Lower leg skin (tissue), 4 donors: ENCODE measurements at places on chromosomes 12 and 14.

DNA sequence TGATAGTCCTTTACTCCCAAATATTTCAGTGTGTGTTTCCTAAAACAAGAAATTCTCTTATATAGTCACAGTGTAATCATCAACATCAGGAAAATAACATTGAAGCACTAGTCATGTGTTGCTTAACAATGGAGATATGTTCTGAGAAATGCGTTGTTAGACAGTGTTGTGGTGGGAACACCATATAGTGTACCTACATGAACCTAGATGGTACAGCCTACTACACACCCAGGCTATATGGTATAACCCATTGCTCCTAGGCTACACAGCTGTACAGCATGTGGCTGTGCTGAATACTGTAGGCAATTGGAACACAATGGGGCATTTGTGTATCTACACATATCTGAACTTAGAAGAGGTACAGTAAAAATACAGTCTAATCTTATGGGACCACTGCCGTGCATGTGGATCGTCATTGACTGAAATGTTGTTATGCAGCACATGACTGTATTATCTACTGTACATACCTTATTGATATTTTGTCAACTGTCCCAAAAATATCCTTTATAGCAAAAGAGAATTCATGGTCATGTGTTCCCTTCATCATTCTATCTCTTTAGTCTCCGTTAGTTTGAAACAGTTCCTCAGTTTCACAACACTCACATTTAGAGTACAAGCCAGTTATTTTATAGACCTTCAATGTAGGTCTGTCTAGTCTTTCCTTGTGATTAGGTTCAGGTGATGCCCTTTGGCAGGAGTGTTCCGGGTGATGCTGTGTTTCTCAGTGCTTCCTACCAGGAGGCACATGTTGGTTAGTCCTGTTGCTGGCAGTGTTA, 109.7 kb downstream of the SLC25A47 start:
- DNase-seq, result no peak

- DNase-seq, result no peak
These were observed 11.5 kb upstream of the CABP1 start for GRCh38 chr12:120628919-120629318.

- no peak for DNase-seq
These were observed 68.5 kb upstream of the FUT8 start for GRCh38 chr14:65344011-65344410.

DNA sequence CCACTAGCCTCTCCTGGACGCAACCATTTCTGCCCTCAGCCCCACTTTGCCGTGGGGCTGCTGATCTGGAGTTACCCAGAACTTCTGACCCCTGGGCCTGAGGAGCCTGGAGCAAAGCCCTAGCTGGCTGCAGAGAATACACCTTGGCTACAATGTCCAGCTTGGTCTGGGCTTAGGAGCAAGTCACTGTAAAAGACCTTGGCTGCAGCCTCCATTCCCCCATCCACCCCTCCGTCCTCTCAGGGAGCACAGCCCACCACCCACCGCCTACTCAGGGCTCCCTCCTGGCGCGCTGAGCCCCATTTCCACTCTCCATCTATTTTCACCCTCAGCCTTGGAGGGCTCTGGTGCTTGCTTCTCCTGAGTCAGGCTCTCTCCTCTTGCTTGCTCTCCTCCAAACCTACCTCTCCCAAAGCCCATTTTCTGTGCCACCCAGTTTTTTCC, 42.9 kb downstream of the ERH start:
- peak; percentile 57 for DNase-seq

DNA sequence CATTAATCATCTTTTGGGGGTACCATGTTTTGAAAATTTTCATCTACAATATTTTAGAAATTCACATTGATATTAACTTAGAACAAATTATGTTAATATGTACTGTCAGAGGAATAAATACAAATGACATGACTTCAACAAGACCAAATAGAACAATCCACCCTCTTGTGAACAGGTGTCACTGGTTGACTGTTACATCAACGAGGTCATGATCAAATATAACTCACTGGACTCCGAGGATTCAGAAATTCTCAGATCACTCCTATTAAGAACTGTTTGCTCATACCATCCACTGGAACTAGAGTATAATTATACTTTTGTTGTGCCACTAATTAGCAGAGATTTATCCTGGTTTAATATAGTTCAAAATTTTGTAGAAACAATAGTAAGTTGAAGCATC, 318.8 kb downstream of the PRKD1 start:
- DNase-seq, result no peak

- DNase-seq, result no peak
These were observed 12.3 kb downstream of the APOLD1 start for GRCh38 chr12:12797794-12798152.

DNA sequence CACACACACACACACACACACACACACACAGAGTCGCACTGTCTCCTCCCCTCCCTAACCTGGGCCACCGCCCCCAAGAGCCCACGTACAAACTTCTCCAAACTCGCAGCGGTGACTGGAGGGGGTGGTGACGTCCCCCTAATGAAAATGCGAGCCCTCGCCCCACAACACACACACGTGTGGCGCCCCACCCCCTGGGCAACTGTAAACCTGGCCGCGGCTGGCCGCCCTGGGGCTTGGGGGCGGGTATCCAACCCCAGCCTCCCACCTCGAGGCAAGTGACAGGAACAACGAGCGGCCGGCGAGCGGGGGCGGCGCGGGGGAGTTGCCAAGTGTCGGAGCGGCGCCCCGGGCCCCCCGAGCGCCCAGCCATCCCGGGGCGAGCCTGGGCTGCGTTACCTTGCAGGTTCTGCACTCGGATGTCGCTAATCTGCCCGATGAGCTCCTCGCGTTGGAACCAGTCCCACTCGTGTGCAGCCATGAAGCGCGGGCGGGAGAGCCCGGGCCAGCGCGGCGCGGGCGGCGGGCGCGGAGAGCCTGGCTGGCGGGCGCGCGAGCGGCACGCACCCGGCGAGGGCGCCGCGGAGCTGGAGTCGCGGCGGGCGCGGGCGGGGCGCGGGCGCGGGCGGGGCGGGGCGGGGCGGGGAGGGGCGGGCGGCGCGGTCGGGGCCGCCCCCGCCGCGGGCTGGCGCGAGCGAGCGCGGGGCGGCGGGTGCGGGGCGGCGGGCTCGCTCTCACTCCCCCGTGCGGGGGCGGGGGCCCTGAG, at the start of gene CLMN:
TSS of gene CLMN (minus strand) at position 597 of the 766 bp plus-strand sequence. CDS start at position 481, 116 bp downstream.
- DNase-seq, result no peak

DNA sequence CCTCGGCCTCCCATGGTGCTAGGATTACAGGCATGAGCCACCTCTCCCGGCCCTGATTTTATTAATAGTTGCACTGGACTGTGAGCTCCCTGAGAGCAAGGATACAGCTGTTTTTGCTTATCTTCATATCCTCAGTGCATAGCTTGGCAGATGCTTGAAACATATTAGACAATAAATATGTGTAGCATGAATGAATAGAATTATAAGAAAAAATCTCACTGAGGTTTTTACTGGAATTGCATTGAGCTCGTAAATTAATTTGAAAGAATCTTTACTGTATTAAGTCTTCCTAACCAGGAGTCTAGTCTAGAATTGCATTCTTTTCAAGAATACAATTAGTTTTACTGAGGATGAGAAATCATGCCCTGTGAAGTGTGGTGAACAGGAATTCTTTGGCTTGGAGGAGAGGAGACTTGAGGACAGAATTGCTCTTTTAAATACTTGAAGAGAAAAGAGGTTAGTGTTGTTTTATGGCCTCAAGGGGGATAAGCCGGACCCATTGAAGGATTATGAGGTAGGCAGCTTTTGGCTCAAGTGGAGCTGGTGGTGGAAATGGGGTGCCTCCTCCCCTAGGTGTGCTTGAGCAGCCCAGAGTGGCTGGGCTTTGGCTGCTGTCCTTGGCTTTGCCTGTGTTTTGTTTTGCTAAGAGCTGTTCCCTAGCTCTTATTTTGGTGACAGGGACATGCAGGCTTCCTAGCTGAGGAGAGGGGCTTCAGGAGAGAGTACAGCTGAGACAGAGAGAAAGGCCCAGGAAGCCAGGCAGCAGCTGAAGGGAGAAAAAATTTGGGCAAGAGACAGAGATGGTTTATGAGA, 34.0 kb downstream of the PLEKHD1 start:
- no peak for DNase-seq

DNA sequence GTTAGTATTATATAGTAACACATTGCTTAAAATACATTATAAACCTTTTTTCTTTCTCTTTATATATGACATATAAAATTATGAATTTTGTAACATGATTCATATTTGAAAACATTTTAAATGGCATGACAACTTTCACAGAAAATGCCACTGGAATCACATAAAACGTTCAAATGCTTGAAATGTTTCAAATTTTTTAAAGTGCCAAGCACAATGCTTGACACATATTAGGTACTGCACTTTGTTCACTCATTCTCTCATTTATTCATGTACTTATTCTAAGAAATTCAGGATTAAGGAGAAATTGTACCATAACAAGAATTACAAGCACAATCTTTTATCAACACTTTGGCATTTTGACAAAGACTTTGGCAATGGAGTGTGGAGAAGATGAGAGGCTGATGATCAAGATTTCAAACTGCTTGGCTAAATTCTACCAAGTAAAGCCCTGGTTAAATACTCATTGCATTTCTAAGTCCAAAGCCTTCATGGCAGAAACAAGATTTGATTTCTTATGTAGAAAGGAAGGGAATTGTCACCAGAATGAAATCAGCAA, 232.2 kb downstream of the C12orf50 start:
- no peak for DNase-seq

DNA sequence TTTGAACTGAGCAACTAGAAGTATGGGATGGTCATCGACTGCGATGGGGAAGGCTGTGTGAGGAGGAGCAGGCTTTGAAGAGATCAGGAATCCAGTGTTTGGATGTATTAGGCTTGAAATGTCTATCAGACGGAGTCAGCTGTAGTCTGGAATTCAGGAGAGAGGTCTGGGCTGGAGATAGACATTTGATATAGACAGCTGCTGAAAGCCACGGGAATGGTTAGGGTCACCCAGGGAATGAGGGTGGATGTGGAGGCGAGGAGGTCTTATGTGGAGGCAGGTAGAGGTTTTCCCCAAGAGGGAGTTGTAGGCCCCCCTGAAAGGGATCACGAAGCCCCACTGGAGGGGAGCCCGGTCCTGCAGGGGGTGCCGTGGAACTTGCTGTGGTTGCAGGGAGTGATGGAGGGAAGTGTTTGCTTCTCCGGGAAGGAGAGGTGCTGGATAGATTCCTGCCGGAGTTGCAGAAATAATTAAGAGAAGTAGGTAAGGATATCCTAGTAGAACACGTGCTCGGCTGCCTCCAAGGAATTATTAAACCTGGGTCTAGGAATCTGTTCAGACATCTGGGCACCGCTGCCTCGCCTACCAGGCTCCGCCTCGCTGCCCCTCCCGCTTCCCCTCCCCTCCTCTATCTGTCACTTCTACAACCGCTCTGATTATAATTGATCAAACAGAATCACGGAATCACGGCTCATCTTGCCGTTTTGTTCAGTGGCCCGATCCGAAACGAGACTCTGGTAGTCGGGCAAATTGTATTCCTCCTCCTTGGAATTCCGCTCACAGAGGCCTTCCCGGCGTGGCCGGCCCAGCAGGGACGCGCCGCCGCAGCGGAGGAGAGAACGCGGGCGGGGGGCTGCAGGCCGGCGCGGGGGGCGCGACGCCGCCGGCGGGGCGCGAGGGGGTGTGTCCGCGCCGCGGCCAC, 826 bp upstream of the CACNA1C start:
- no peak for DNase-seq

GRCh38 chr12:101231636-101232035, 21.6 kb upstream of the SLC5A8 start:
- no peak for DNase-seq

DNA sequence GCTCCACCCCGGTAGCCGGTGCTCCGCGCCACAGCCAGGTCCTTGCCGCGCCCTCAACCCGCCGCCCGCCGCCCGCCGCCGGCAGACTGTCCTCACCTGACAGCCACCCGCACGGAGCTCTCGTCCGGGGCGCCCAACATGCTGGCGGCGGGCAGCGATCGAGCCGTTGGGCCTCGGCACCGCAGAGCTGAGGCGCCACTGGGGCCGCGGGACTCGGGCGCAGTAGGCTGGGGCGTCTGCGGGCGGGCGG, 164 bp downstream of the KIF21A start:
- no peak for DNase-seq

DNA sequence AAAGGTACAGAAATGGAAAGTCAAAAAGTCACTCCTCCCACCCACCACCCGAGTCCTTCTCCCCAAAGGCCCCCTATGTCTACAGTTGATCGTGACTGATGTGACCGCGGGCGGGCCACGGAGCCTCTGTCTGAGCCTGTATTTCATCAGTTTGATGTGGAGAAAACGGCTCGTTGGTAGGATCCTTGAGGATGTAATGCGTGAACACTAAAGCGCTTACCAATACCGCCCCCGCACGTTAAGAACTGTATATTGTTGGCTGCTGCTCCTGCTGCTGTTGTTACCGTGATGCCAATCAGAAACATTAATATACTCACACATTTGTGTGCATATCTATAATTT, 24.6 kb upstream of the UBC start:
- peak; percentile 79 for DNase-seq

- no peak for DNase-seq
These were observed 663.4 kb upstream of the MIS18BP1 start for GRCh38 chr14:45916340-45916953.

GRCh38 chr12:49059045-49059298, 1.6 kb downstream of the KMT2D start:
- DNase-seq, result no peak

GRCh38 chr12:68675101-68675842, 11.5 kb upstream of the NUP107 start:
- no peak for DNase-seq

DNA sequence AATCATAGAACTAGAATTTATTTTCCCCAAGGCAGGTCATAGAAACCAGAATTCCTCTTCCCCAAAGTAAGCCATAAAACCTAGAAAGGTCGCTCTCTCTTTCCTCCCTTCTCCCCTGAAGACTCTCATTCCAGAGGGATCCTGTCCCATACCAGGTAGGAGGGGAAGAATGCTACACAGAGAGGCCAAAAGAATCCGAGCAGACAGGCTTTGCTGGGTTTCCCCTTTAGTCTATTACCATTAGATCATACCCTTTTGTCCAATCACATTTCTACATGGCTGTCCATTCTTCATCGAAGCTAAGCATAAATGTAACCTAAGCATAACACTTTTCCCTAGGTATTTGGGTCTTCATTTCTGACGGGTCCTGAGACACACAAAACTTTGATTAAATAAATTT, 204.5 kb downstream of the SPTSSA start:
- no peak for DNase-seq

GRCh38 chr12:52805739-52806138, 8.2 kb downstream of the KRT4 start:
- no peak for DNase-seq

- no peak for DNase-seq
These were observed 93.9 kb downstream of the FGD4 start for GRCh38 chr12:32493282-32493681.

DNA sequence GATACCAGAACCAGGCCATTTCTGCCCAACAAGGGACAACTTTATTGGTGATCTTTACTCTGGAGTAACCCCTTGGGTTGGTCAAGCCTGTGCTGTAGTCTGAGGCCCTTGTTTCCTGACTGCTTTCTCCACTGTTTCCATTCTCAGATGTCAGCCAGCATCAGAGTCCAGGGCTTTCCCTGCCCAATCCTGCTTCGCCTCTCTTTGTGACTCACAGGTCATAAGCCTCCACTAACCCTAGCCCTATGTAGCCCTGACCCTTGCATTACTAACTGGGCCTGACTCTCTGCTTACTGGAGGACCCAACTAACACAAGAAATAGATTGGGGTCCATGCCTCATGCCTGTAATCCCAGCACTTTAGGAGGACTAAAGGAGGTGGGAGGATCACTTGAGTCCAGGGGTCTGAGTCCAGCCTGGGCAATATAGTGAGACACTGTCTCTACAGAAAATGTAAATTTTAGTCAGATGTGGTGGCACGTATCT, 8.6 kb upstream of the SNRNP35 start:
- no peak for DNase-seq

- no peak for DNase-seq
These were observed 113.7 kb downstream of the TRAFD1 start for GRCh38 chr12:112239020-112239419.
